ENCODE measurements at places on chromosomes 2 and 18.

GRCh38 chr18:79465392-79465991 is 69.8 kb downstream of the NFATC1 start:
- no peak for DNase-seq

GRCh38 chr2:160306985-160307384 is 106.9 kb upstream of the ITGB6 start:
- peak; percentile 76 for DNase-seq

DNA sequence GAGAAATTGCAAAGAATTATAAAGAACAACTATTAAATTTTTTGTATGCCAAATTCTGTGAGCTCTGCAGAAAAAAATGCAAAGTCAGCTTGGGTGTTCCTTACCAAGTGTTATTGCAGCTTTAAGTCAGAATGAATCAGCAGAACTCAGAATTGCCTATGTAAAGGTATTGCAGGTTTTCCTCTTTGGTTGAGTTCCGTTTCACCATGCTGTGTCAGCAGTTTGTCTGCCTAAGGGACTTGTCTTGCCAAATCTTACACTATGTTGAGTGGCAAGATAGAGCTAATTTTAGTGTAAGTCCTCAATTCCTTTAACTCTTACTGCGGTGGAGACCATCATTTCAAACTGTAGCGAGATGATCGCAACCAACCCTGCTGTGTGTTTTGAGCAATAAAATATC is 38.8 kb downstream of the ADAM23 start:
- no peak for DNase-seq

DNA sequence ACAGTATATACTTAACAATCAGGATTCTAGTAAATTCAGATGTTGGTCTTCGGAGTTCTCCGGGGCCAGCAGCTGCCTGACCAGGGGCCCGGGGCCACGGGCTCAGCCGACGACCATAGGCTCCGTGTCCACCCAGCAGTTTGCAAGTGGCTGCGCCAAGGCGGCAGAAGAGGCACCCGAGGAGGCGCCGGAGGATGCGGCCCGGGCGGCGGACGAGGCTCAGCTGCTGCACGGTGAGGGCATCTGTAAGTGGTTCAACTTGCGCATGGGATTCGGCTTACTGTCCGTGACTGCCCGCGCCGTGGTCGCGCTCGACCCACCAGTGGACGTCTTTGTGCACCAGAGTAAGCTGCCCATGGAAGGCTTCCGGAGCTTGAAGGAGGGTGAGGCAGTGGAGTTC is 136.3 kb downstream of the NUP35 start:
- DNase-seq: no peak

DNA sequence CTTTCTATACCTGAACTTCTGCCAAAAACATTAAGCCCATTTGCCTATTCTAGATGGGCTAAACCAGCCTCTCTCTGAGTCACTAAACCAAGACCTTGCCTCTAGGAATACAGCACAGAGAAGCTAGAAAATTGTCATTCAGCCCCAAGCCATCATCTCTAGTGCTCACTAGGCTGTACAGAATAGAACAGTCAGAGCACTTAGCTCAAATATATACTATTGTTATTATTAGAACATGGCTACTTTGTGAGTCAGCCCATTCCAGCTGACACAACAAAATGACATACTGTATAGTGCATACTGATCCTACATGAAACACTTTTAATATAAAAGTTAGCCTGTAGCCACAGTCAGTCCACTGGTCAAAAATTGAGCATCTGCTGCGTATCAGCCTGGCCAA is 418.8 kb downstream of the NRXN1 start:
- DNase-seq: peak; percentile 37

DNA sequence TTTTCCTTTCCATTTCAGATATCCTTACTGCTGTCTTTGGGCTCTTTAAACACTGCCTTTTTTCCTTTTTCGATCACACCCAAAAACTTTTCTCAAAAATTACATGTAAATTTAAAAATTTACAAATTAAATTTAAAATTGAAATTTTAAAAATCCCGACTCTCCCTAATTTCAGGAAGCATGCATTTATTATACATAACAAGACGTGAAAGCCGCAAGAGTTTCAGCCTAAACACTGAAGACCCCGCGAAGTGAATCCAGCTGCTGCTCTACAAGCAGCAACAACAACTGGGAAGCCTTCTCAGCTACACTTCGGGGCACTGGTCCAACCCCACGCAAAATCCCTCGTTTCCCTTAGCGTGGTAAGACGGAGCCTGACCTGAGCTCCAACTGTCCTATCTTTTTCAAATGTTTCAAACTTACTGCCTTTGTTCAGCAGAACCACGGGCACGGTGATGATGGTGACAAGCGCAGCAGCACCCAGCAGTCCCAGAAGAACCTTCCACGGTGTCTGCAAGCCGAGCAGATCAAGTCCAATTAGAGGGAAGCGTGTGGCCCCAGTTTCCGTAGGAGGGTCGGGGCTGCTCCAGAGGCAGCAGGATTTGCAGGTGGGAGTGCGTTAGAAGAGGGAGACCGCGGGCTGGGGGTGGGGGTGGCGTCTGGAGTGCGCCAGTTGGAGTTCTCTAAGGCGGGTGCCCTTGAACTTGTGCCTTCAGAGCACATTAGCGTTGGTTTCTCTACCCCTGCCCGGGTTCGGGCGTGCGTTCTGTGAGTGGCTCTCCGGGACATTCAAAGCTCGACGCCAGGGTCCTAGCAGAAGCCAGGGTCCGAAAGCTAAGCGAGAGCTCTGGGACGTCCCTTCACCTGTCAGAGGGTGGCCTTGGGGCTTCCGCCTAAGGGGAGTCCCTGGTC is 783 bp downstream of the DPP4 start:
- no peak for DNase-seq

DNA sequence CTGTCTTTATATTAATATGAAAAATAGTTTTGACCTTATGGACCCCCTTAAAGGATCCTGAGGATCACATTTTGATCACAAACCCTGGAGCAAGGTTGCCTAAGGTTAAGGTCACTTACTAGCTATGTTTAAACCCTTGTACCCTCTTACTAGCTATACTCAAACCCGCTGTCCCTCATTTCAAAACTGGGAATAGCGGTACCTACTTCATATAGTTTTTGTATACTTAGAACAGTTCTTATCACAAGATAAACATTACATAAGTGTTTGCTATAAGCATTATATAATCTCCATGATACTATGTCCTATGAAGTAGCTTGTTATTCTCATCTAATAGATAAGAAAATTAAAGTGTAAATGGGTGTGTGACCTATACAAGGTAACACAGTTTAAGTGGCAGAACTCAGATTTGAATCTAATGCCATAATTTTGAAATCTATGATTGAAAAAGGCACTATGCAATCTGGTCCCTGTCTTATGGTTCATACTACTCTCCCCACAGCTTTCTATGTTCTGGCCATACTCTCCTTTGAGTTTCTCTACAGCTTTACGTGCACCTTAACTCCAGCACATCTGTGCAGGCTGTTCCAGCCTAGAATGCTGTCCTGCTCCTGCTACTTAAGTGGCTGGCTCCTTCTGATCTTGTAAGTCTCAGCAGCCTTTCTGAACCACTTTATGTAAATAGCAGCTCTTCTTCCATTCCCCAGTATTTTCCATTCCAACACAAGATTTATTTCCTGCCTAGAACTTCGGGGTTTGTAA is 30.4 kb downstream of the HYCC2 start:
- DNase-seq: no peak

DNA sequence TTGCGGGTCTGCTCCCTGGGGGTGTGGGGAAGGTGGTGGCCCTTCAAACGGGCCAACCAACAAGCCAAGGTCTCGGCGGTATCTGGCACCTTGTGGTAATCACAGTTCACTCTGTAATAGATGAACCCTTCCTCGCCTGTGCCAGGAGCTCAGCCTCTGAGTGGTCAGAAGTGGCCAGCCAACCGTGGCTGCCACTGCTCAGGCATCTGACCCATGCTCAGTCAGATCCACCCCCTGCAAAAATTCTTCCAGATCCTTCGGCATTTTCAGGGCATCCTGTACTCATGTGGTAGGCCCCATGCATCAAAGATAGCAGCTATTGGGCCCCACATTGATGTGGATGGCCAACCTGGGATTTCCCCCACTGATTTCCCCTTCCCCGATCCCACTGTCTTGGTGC is 39.6 kb upstream of the SERPINE2 start:
- no peak for DNase-seq

GRCh38 chr2:242011167-242011513 is 141.6 kb downstream of the RTP5 start:
- no peak for DNase-seq

DNA sequence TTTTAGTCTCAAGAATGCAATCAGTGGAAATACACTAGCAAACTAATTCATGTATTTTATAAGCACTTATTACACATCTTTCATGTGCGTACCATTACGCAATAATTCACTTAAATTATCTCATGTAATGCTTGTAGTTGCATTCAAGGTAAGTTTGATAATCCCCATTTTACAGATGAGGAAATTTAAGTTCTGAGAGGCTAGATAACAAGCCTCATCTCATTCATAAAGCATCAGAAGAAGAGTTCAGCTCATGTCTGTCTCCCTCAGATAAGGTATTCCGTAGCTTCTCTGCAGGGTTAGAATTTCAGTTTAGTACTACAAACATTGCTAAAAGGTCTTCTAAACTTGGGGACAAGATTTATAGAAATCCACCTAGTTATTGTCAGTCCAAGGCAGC is 47.8 kb downstream of the HNMT start:
- DNase-seq: no peak

- no peak for DNase-seq
Observed at GRCh38 chr2:58957188-58957840, 716.2 kb upstream of the FANCL start.

DNA sequence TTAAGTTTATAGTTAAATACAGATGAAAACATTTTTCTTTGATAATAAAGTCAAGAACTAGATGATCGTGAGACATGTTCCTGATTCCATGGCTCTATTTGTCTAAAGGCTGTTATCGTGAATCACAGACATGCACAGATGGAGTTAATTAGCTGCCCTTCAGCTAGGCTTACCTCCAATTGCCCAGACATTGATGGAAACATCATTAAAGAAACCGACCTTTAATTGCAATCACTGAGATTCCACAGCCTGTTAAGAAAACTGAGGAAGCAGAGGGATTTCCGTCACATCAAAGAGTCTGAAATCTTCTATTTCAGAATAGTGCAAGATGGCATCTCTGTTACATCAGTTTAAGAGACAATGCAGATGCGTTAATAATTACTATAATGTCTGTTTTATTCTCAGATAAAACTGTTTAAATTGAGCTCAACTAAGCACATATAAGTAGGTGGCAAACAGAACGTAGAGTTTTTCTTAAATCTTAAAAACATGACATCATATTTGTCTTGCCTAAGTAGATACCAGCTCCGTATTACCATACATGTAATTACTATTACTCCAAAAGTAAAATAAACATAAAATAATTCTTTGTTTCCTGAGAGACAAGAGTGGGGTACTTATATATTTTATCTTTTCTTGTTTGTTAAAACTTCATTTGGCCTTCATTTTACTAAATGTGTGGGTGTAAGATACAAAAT is 23.9 kb upstream of the CRACDL start:
- DNase-seq: no peak

GRCh38 chr2:36403675-36404230 is 48.2 kb downstream of the CRIM1 start:
- peak; percentile 45 for DNase-seq

GRCh38 chr2:181174611-181175580 is 194.5 kb downstream of the UBE2E3 start:
- no peak for DNase-seq

DNA sequence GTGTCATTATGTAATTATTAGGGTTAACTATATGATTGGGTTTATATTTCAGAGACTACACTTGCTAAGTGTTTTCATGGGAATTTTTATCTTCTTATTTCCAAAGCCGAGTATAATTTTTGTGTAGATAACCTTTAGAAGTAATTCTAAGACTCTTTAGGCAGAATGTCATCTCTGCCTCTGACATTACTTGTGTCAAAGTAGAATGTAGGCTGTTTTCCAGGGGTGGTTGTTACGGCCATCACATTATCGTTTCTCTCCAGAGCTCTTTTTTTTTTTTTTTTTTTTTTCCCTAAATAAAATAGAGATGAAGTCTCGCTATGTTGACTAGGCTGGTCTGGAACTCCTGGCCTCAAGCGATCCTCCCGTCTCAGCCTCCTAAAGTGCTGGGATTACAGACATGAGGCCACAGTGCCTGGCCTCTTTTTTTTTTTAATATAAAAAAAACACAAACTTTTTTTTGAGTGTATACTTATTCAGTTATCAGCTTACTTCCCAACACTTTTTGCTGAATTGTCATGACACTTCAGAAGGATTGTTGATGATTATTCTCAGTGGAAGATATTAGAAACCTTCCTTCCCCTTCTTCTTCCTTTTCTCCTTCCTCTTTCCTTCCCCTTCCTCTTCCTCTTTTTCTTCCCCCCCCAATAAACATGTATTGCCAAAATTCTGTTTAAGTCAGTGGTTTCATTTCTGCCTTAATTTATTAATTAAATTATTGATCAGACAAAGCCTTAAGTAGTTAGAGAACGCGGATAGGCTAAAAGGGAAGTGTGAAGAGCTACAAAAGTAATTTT is 2.3 kb downstream of the PIKFYVE start:
- no peak for DNase-seq

GRCh38 chr2:230601510-230601909 is 111.1 kb upstream of the CAB39 start:
- no peak for DNase-seq

- no peak for DNase-seq
Observed at GRCh38 chr2:86213056-86213455, 13.8 kb downstream of the MRPL35 start.

Measured in skeletal muscle cell (primary cell).